ENCODE measurements at places on chromosomes 5 and 9.

DNA sequence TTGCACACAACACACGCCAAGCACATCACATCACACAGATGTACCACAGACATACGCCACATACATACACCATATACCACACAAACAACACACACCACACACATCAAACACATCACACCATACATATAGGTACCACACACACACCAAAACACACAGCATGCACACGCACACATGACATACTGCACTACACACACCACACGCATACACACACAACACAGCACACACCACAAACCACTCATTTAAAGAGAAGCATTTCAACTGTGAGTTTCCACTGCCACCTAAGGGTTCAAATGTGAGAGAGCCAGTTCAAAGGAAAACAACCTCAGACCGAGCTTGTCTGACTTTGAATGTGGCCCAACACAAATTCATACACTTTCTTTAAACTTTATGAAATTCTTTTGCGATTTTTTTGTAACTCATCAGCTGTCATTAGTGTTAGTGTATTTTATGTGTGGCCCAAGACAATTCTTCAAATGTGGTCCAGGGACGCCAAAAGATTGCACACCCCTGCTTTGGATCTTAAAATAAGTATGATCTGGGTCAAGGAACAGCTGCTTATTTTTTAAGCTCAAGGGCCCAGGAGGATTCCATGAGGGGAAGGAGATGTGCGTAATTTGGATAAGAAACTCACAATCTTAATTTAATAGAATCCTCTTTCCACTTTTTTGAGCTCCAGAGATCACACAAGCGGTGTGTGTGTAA is 494.6 kb downstream of the GADD45G start:
- no peak for DNase-seq

DNA sequence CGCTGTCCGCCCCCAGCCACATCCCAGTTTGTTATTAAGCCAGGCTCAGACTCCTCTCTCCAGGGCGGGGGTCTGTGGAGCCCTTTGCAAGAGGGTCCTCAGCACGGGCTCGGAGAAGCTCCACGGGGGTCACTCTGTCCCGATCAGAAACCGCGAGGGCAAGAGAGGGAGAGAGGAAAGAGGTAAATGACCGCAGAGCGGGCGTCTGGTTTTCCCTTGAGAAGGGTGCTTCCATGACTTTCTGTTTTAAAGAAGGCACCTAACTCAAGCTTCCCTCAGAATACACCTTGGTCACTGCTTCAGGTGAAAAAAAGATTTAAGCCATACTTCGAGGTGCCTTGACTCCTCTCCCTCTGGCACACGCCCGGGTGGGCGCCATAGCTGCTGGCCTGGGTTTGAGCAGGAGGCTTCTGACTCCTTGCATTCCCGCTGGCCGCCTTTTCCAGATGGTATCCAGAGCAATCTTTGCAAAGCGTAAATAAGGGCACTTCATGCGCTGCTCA is 5.8 kb upstream of the TERT start:
- DNase-seq = no peak

- no peak for DNase-seq
Measured at GRCh38 chr5:126301056-126301455, 122.2 kb upstream of the GRAMD2B start.

GRCh38 chr5:72505539-72506157 is 1.6 kb downstream of the ZNF366 start:
- no peak for DNase-seq

GRCh38 chr9:121810489-121810888 is 159.1 kb downstream of the DAB2IP start:
- no peak for DNase-seq

DNA sequence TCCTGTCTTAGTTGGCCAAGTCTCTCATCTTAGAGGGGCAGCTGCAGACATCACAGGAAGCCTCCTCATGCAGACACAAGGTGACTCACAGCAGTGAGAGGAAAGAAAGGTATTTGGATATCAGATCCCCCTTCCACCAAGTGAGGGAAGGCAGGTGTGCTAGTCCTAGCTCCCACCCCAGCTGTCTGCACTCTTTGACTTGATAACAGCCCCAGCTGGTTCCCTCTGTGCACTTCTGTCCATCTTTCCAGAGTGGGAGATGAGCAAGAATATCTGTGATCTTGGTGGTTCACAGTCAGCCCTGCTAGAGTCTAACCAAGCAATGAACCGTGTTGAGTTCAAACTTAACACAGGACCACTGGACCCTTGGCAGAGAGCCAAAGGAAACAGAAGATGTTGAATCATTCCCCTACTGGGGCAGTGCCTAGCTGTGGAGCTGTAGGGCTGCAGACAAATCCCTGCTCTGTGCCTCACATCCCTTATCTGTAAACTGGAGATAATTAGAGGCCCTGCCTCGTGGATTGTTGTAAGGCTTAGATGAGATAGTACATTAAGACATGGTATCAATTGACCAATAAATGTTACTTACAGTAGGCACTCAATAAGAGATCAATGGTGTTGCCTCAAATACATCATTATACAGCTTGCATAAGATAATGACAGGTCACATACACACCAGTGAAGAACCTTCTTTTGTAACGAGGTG is 39.1 kb downstream of the SH3RF2 start:
- no peak for DNase-seq

- no peak for DNase-seq
Measured at GRCh38 chr9:133043449-133044035, 12.7 kb downstream of the GTF3C5 start.

All from T-helper 1 cell (primary cell).